ENCODE measurements at places on chromosomes 12 and 14.

DNA sequence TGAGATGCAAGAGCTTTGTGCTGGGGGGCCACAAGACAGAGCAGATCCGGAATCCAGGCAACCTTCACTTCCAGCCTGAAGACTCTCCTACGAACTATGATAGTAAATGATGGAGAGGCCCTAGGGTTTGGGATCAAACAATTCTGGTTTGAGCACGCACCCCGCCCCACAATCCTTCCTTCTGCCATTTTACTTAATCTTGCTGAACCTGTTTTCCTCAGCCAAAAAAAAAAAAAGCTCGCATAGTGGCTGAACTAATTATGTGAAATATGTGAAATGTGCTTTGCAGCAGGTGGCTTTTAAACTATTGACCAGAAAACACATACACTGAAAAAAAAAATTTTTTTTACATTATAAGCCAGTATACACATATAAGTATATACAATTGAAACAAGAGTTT is 667 bp upstream of the ITFG2 start:
- no peak for DNase-seq

- DNase-seq: no peak
Observed at GRCh38 chr14:53517270-53517960, 364.3 kb upstream of the DDHD1 start.

- no peak for DNase-seq
Observed at GRCh38 chr12:69732088-69732487, 6.6 kb upstream of the RAB3IP start.

- DNase-seq: no peak
Observed at GRCh38 chr12:31215518-31216232, 110.3 kb downstream of the SINHCAF start.

DNA sequence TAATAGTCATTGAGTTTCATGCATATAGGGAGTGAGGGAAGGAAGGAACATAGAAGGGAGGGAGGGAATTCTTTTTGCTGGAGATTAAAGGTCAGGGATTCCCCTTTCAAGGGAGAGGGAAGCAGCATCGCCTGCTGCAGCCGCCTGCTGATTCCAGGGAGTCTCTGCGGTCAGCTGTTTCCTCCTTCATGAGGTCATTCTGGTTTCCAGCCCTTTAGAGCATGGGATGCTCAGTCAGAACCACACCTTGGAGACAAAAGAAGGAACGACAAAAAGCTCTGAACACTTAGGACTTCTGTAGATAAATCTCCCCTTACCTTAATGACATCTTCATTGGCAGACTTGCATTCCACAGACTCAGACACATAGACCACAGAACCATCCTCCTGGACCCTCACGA is 923.0 kb upstream of the TMEM132C start:
- DNase-seq: no peak

GRCh38 chr14:43087666-43088065 is 1419.4 kb downstream of the FSCB start:
- no peak for DNase-seq

GRCh38 chr12:130574402-130574801 is 141.7 kb downstream of the RIMBP2 start:
- peak; percentile 63 for DNase-seq
